DMS79 treated with DMSO at 0.1 percent for 48 hours (cell line): ENCODE measurements at places on chromosomes 11 and 22.

DNA sequence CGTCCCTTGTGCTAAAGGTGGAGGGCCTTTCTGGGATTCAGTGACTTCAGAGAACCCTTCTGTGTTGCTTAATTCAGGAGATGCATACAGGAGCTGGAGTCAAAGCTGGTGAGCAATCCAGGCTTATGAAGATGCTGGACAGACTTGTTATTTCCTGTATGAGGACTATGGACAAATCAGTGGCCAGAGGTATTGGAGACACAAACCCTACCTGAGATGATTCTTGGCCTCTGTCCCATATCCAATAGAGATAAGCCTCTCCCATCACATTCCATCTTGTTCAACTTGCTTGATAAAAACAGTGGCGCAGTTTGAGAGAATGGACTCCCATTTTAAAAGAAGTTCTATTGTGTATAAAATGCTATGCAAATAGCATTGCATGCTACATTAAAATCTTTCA, at the start of gene MRGPRX1:
Gene MRGPRX1 (minus strand): TSS at position 101 of the 400 bp plus-strand sequence. CDS start 4,630 bp downstream, outside the sequence.
- no peak for DNase-seq

- no peak for DNase-seq
Measured at GRCh38 chr22:47618180-47619010, 855.9 kb downstream of the TBC1D22A start.

- DNase-seq, result no peak
Measured at GRCh38 chr11:45089251-45089650, 57.2 kb upstream of the PRDM11 start.

DNA sequence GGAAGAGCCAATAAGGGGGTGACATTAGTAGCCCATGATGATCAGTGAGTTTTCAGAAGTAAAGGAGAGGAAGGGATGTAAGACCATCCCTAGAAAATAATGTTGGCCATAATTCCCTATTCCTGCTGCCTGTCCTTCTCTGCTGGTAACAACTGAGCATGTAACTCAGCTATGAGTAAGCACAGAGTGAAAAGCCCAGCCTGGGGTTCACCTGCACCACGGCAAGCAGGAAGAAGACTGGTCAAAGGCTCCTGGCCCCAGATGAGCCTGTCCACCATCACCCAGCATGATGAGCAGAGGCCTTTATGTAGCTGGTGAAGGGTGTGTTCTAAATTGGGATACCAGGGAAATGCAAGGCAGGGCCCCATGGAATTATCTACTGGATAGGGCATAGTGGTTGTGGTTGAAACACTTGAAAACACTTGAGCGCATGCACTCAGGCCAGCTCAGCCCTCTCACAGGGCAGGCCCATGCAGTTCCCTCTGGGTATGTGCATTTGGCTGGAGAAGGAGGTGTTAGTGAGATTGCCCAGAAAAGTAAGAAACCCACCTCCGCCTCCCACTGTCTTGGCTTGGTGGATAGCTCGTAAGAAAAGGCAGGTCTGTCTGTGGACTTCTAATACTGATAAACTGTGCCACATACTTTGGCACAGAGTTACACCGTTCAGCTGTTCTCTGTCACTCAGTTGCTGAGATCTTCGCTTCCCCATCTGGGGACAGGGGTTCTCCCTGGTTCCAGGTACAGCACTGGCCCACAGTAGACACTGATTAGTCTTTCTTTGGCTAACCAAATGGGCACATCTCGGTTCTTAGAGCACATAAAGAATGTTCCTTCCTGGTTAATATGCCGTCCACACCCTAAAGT, 86.8 kb downstream of the AMOTL1 start:
- DNase-seq, result no peak

DNA sequence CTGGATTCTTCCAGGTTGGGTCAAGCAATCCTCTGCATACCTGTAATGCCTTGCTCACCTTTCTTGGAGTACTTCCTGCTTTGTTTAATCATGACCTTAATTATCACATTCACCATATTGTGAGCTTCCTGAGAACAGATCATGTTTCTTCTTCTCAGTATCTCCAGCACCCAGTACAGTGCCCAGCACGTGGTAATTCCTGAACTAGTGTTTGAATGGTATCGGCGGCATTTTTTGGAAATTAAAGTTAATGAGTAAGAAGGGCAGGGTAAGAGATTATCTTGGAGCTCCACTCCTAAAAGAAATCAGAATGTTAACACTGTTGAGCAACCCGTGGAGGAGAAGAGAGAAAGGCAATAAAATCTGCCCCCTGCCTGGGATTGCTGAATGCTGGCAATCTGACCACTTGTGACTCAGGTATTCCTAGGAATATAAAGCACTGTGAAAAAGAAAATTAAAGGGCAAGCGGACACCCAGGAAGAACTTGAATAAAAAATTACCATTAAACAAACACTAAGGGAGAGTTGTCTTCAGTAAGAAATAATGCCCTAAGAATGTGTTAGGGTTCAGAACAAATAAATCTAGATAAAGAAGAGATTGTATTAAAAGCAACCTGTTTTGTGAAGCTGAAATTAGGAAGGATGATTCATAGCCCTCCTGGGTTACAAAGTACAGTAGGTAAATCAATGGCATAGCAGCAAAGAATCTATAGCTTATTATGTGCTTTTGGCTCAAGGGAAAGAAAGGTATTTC, 92.9 kb downstream of the PDHX start:
- no peak for DNase-seq

DNA sequence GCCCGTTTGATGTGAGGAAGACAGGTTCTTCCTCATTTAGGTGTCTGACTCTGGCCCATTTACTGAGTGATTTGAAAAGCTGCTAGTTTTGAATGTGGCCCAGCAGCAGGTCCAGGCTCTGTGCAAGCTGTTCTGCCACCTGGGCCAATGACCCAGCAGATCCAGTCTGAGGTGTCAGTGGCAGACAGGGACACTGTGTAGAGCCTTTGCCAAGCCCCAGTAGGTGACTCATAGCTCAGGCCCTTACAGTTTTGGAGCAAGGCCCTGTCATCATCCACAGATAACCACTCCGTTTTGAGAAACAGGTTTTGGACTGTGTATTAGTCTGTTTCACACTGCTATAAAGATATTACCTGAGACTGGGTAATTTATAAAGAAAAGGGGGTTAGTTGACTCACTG, 23.9 kb downstream of the TSPAN32 start:
- no peak for DNase-seq
